EL (cell line): ENCODE measurements at places on chromosomes 6 and 20.

GRCh38 chr6:14317387-14317970 is 199.9 kb downstream of the CD83 start:
- no peak for DNase-seq

GRCh38 chr6:20744911-20745557 is 210.8 kb downstream of the CDKAL1 start:
- no peak for DNase-seq

GRCh38 chr6:109795994-109796555 is 105.0 kb downstream of the FIG4 start:
- DNase-seq = peak; percentile 79

- no peak for DNase-seq
These were observed 77.3 kb downstream of the SLC22A23 start for GRCh38 chr6:3379482-3380060.

DNA sequence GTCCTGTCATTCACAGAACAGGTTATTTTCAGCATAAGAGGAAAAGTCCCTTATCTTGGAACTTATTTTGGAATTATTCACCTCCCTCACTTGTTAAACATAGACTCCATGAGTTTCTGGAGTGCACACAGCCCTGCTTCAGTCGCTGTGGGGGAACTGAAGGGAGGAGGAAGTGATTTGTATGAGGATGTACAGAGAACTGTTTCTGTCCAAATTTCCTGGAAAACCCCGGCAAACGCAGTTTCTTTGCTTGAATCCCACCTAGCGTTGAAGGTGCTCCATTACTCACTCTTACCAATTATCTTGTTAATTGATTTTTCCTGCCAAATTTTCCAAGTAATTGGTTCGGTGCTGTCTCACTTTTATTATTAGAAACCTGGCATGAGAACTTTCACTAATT is 78.0 kb upstream of the AGPAT4 start:
- DNase-seq = no peak

GRCh38 chr6:53837865-53838769 is 43.3 kb downstream of the LRRC1 start:
- no peak for DNase-seq

- DNase-seq = no peak
These were observed 128.8 kb downstream of the DHX35 start for GRCh38 chr20:39090906-39091305.

DNA sequence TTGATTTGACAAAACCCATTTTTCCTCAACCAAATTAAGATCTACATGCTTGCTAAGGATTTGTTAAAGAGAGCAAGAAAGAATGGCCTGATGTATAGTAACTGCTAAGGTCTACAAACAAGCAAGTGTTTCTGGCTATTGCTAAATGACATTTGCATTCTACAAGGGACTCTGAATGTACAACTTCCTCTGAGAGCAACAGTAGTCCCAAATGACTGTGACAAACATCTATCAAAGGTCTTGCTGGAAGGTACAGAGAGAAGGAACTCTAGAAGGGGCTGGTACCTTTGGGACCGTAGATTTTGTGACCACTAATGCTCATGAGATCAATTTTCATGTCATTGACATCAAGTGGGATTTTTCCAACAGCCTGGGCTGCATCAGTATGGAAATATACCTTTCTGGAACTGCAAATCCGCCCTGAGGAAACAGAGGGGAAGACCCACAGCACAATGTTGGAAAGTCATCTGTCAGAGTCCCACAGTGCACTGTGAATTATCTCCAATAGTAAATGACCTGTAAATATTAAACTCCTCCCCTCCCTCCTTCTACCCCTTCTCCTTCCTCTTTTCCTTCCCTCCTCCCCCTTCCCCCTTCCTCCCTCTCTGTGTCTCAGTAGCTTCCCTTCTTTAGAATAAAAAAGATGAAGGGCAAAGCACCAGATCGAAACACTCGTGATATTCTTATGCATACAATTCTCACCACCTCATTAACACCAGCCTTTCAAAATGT is 15.9 kb upstream of the CPNE1 start:
- no peak for DNase-seq

GRCh38 chr20:24194143-24194542 is 205.6 kb upstream of the GGTLC1 start:
- DNase-seq = no peak

DNA sequence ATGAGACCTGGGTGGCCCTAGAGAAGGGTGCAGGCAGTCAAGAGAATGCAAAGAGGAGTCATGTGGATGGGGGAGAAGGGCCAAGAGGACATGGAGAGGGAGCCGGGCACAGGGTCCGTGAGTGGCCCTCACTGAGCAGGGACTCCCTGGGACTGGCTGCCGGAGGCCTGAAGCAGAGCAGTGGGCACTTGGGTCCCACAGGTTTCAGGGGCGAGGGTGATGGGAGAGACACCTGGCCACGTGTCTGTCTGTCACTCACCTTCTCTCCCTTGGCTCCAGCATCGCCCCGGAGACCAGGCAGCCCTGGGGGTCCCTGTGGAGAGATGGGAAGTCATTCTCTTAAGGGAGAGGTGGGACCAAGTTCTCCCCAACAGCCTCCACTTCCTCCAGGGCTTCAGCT is 25.5 kb downstream of the COL11A2 start:
- DNase-seq = no peak

GRCh38 chr6:105676857-105677256 is 274.0 kb upstream of the PREP start:
- DNase-seq = no peak

- DNase-seq = no peak
These were observed 356 bp upstream of the IRAK1BP1 start for GRCh38 chr6:78867020-78867369.

DNA sequence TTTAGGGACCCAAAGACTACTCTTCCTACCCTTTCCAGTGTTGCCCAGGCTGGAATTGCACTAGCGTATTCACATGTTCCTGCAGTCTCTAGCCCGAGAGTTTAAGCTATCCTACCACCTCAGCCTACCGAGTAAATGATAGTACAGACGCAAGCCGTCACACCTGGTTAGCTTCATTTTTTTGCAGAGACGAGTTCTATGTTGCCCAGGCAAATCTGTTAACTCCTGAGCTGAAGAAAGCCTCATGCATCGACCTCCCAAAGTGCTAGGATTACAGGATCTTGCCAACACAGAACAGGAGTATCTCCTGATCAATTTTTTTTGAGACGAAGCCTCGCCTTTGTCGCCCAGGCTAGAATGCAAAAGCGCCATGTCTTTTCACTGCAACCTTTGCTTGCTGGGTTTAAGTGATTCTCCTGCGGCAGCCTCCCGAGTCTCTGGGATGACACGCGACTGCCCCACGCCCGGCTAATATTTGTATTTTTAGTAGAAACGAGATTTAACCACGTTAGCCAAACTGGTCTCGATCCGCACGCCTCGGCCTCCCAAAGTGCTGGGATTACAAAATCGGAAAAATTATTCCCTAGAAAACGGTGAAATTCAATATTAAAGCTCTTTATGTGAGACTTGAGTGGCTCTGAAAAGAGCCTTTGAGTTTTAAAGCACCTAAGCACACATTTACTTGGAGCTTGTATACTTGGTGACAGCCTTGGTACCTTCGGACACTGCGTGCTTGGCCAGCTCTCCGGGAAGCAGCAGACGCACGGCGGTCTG is 128.5 kb downstream of the HFE start:
- no peak for DNase-seq

- no peak for DNase-seq
These were observed 99.3 kb upstream of the CHD6 start for GRCh38 chr20:41717483-41717882.

- DNase-seq = no peak
These were observed 482.7 kb upstream of the CITED2 start for GRCh38 chr6:139857143-139857542.

DNA sequence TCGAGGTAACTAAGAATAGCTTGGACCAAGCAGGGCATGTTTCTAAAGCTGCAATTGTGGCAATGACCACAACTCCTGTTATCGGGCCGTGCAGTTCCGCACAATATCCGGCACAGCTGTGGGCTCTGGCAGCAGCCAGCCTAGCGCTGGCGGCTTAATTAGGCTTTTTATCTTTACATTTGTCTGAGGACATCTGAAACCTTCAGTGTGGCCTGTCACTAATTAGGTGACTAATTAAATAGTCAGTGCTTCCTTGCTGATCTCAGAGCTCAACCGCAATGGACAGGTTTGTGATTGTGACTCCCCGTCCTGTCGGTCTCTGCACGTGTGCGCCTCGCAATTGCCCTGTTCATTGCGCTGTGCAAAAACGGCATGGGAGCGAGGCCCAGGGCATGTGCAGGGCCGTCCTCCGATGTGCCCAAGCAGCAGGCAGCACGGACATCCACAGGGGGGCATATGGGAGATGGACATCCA is 134.8 kb upstream of the INSM1 start:
- no peak for DNase-seq

GRCh38 chr6:149077208-149077607 is 240.3 kb upstream of the TAB2 start:
- peak; percentile 33 for DNase-seq

DNA sequence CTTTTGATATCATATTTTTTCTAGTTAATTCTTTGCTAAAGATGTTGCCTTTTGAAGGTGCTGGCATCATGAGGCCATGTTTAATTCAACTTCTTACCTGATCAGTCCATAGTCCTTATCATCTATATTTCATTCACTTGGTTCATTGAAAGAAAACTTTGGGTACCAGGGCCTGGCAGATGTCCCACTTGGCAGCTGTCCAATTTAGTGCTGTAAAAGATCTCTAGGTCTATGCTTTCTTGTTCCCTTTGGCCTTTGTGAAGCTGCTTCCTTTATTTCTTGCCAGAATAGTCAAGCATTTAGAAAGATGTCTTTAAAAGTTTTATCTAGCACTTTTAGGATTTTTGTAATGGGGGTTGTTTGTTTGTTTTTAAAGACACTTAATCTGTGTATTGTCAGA is 61.7 kb upstream of the EYA4 start:
- no peak for DNase-seq

DNA sequence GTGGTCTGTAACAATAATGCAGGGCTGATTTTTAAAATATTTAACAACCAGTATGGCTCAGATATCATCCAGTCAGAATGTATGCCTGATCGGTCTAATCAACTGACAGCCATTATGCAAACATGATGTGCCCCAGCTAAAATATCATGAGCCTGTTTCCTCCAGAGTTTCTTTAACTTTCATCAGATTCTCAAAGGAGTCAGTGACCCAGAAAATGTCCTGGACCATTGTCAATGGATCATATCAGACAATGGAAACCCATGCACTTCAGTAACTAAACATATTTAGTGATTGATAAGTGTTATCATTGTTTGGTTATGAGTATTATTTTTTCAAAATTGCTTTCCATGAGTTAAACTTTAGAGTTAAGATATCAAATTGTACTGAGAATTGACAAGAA is 173.5 kb downstream of the LMBRD1 start:
- no peak for DNase-seq

DNA sequence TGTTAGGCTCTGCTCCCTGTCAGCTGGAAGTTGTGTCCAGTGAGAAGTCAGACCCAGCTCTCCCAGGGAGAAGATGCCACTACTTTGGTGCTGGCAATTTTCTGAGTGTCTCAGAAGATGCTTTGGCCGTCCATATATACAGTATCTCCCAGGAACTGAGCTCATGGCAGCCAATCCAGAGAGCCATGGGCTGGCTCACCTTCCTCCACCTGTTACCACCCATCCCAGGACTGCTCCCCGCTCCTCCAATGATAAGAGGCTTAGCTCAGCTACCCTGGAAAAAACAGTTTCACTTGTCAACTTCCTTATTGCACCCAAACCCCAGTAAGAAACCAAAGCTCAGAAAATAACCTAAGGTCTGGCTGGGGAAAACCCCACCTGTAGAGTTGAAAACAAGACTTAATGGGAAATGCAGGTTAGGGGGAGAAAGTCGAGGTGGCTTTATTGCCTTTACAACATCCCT is at the start of gene BNIP5:
Gene BNIP5, minus strand, starts transcription at position 110 of the 463 bp plus-strand sequence. CDS start 6,198 bp downstream, outside the sequence.
- DNase-seq = no peak

- DNase-seq = peak; percentile 82
These were observed 16.9 kb upstream of the IL17F start for GRCh38 chr6:52261229-52261628.

DNA sequence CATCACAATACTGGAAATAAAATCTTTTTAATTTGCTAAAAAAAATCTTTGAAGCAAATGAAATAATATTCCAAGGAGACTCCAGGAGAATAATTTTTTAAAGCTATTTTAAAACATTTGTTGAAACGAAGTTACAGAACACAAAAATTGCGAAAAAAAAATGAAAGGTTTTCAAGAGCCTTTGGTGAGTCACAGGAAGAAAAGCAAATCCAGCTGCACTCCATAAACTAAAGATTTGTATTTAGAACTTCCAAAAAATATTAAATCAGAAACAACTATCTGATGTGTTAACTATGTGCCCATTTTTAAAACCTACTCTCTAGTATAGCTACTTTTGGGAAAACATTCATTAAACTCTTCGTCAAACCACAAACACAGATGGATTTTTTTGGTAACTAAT is 23.6 kb downstream of the PDSS2 start:
- no peak for DNase-seq

DNA sequence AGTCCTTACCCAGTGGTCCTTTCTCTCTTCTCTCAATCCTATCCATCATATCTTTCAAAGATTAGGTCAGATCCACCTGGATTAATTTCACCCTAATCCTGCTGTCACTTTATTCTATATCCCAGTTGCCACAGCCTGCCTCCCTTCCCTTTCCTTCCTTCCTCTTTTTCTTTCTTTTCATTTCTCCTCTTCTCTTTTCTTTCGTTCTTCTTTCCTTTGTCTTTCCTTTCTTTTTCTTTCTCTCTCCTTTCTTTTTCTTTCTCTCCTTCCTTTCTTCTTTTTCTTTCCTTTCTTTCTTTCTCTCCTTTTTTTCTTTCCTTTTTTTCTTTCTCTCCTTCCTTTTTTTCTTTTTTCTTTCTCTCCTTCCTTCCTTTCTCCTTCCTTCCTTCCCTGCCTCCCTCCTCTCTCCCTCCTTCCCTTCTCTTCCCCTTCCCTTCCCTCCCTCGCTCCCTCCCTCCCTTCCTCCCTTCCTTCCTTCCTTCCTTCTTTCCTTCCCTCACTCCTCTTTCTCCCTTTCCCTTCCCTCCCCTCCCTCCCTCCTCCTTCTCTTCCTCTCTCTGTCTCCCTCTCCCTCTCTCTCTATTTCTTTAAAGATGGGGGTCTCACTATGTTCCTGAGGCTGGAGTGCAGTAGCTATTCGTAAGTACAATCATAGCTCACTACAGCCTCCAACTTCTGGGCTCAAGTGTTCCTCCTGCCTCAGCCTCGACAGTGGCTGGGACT is 15.1 kb upstream of the RPN2 start:
- no peak for DNase-seq

GRCh38 chr6:89386917-89387491 is 25.1 kb downstream of the RRAGD start:
- no peak for DNase-seq

- DNase-seq = no peak
These were observed 39.8 kb upstream of the GCLC start for GRCh38 chr6:53584726-53585125.

DNA sequence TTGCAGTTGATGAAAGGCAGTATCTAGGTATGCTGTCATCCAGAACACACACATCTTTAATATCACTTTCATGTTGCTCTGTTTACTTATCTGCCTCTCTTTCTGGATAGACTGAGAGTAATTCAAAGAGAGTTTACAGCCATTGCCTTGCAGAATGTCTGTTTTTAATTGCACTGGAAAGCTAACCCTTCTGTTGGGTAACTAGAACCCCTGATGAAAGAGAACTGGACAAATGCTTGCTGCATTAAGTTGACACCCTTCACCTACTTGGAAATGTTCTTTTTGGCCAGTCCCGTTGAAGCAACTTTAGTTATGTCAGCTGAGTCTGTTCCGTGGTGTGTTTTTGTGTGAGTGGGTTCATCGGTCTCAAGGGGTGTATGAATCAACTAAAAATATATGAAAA is 383.8 kb upstream of the CITED2 start:
- no peak for DNase-seq
